NCI-H748 treated with DMSO at 0.1 percent for 48 hours (cell line): ENCODE measurements at places on chromosomes 1 and 21.
A peak's percentile ranks its signal among the peaks of the same experiment; 100 is the strongest.

DNA sequence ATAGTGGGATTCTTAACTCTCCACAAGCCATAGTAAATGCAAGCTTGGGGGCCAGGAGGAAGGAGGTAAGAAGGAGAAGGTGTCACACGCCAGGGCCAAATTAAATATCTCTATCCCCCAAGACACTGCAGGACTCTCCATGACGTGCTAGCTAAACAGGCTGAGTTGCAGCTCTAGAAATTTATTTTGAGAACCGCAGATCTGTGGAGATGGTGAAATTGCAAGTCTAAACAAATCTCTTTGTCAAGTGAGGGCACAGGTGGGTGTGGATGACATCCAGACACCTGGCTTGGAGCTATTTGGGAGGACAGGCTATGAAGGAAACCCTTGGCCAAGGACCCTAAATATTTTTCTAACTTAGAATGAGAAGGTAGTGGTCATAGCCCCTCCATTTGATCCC, 39.5 kb upstream of the USP1 start:
- no peak for DNase-seq

- DNase-seq = no peak
These were observed 101.8 kb downstream of the PRDM16 start for GRCh38 chr1:3170561-3171453.

DNA sequence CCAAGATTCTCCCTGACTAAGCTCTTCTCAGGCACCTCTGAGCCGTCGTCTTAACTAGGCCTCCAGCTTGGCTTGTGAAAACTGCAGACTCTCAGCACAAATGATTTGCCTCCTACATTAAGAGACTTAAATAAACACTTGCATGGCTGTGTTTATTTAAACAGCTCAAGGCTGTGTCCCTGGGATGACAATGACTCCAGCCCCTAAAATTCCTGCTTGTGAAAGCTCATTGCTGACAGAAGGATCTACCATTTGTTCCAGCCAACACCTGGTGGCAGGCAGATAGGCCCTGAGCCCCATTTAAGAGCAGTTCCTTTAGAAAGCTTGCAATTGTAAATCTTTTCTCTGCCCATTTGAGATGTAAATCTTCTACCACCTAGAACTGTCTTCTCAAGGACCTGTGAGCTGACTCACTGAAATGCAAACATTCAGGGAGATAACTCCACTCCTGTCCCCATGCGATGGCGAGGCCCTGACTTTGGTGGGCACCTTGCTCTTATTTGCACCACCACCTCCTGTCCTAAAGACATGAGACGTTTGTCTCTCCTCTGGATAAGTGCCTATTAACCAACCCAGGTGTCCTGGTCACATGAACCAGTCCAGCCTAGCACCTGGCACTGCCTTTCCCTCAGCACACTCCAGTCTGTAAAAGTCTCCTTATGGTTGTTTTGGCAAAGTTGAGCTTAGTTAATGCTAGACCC, 15.1 kb upstream of the PCP4 start:
- peak; percentile 12 for DNase-seq

GRCh38 chr1:43764581-43764980, 57.2 kb downstream of the ST3GAL3 start:
- no peak for DNase-seq

DNA sequence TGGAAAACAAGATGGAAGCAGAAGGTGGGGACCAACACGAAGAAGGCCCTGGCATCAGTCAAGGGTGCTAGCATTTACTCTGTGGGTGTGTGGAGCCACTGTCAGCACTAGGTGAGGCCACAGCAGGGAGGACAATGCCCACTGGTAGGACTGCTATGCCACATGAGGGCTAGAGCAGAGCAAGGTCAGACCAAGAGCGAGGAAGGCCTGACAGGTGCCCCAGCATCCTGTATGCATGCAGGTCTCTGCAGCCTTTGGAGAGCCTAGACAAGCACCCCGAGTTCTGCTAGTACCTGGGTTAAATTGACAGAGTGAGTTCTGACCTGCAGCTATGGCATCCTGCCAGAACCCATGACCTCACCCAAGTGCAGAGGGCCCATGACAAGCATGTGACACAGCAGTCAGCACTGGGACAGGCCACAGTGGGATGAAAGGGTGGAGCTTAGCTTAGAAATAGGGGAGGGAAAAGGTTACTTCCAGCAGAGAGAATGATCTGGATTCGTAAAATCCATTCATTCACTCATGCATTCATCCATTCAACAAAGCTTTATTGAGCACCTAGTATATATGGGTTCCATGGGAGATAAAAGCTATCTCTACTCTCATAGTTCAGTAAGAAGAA, 9.0 kb upstream of the CSF1 start:
- DNase-seq = no peak

GRCh38 chr1:89271341-89272015, 1.2 kb downstream of the GBP5 start:
- DNase-seq = no peak

DNA sequence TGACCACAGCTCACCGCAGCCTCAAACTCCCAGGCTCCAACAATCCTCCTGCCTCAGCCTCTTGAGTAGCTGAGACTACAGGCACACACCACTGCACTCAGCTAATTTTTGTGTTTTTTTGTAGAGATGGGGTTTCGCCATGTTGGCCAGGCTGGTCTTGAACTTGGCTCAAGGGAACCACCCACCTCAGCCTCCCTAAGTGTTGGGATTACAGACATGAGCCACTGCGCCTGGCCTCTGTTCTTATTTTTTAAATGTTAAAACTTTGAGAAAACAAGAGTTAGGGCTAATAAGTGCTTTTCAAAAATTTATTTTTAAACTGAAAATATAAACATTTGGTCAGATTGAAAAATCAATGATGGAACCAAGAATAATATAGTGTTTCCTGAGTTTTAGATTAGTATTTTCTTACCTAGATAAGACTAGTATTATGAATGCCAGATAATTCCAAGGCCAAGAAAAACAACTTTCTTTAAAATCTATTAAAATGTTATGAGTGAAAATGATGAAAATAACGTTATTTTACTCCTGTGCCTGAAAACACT, 66.2 kb upstream of the S1PR1 start:
- no peak for DNase-seq

DNA sequence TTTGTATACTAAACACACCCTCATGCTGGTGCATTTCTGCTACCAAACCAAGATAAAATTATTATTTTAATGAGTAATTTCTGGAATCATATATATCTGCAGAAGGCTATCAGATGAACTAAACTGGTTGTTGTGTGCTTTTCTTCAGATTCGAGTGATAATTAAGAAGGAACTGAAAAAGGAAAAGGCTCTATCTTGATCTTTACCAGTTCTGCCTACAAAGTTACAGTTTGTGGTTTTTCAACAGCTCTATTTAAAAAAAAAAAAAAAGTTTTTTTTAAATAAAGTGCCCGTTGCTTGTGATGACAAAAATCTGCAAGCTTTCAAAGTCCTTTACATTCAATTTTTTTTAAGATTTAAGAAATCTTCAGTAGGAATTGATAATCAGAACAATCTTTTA, 13.6 kb downstream of the DENND1B start:
- no peak for DNase-seq

GRCh38 chr1:238647877-238648276, 738.5 kb upstream of the CHRM3 start:
- DNase-seq = no peak

DNA sequence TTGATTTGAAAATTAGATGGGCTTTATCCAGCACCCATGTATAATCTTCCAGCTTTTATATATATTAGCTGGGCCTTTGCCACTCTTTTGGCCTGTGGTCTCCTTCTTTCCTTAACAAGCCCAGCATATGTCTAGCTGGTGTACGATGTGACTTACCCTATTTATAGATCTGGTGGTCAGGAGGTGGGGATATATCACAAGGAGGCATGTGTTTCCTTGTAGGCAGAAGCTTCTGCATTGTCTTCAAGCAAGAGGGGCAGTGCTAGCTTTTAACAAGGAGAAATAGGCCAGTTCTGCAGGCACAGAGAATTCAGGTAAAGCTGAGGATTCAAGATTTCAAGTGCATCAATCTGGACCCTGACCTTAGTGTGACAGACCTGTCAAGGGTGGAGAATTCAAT, 38.0 kb upstream of the DNASE2B start:
- no peak for DNase-seq

GRCh38 chr1:247089616-247090375, 11.2 kb upstream of the ZNF670 start:
- no peak for DNase-seq

DNA sequence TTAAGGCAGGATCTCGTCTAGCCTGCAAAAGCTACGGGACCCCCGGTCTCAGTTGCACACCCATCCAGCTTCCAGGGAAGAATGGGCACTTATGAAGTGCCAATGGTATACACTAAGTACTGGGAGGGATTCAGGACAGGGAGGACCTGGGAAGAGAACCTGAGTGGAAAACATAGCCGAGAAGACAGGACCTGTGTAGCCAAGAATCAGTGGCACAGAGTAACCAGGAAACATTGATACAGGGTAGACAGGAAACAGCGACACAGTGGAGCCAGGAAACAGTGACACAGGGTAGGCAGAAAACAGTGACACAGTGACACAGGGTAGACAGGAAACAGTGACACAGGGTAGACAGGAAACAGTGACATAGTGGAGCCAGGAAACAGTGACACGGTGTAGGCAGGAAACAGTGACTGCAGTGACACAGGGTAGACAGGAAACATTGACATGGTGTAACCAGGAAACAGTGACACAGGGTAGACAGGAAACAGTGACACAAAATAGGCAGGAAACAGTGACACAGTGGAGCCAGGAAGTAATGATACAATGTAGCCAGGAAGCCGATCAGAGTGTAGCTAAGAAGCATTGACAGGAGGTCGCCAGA, 138.0 kb upstream of the ARHGEF16 start:
- DNase-seq = no peak

DNA sequence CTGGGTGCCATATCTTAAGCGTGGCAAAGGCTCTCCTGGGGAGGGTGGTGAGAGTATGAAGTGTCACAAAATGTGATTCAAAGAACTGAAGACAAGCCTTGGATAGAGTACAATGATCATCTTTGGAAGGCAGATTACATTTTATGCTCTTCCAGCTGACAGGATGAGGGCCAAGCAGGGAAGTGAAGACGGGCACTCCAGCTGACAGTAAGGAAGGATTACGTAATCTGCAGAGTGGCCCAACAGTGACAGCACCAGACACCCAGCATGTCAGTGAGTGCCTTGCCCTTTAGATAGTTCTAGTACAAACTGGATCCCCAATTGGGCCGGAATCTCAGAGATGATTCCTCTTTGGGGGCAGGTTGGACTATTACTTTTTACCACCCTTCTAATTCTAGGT, 52.7 kb downstream of the UBE2T start:
- DNase-seq = no peak

DNA sequence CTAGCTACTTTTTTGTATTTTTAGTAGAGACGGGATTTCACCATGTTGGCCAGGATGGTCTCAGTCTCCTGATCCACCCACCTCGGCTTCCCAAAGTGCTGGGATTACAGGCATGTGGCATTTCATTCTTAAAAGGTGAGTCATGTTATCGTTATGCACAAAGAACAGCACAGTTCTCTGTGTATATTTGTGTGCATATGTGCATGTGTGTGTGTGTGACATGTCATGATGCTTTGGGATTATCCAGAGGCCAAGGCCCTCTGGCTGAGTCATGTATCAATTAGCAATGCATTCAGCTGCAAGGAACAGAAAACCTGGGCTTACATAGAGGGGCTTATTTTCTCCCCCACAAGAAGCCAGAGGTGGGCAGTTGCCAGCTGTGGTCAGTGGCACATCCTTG, 301.7 kb upstream of the KAZN start:
- DNase-seq = no peak

GRCh38 chr1:151720974-151721787, at the start of gene RIIAD1:
Gene RIIAD1 (plus strand): TSS chr1:151721522. CDS start chr1:151721537, 15 bp downstream.
- DNase-seq = no peak

- DNase-seq = no peak
These were observed 12.5 kb upstream of the GPR153 start for GRCh38 chr1:6273380-6273891.

DNA sequence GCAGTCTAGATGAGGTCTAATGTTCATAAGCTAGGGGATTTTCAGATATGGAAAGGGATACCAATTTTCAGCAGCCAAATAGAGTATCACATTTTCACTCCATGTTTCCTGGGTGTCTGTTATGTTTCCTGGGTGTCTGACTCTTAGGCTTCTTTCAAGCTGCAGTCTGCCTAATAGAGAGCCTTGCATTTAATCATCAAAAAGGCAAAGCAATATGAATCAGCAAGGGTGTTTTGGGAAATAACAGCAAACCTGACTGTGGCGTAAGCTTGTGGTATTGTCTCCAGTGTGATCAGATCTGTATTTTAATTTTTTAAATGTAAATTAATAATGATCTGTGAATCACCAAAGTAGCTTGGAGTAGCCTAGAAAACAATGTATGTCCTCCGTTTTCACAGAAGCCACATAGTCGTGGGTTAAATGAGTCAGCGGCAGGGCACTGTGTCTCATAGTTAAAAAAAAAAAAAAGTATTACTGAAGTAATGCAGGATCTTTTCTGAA, 10.4 kb downstream of the LGALS8 start:
- DNase-seq = no peak

- no peak for DNase-seq
These were observed 88.9 kb upstream of the NGF start for GRCh38 chr1:115426956-115427355.

DNA sequence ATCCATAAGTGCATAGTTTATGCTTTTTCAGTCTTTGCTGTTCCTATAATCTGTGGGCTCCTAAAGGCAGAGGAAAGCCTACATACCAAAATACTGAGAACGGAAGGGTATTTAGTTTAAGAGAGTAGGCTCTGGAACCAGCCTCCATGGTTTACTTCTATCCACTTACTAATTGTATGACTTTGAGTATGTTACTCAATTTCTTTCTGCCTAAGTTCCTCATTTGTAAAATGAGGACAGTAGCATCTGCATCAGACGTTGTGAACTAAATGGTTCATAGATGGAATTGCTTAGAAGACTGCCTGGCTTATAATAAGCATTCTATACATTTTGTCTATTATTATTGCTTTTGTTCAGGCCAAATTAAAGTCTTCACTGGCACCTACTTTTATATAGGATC, 111.0 kb downstream of the NTNG1 start:
- DNase-seq = no peak

- no peak for DNase-seq
These were observed 39.9 kb downstream of the EPHA2 start for GRCh38 chr1:16116002-16116401.

- DNase-seq = peak; percentile 10
These were observed 1.4 kb upstream of the DENND2C start for GRCh38 chr1:114671011-114671938.

DNA sequence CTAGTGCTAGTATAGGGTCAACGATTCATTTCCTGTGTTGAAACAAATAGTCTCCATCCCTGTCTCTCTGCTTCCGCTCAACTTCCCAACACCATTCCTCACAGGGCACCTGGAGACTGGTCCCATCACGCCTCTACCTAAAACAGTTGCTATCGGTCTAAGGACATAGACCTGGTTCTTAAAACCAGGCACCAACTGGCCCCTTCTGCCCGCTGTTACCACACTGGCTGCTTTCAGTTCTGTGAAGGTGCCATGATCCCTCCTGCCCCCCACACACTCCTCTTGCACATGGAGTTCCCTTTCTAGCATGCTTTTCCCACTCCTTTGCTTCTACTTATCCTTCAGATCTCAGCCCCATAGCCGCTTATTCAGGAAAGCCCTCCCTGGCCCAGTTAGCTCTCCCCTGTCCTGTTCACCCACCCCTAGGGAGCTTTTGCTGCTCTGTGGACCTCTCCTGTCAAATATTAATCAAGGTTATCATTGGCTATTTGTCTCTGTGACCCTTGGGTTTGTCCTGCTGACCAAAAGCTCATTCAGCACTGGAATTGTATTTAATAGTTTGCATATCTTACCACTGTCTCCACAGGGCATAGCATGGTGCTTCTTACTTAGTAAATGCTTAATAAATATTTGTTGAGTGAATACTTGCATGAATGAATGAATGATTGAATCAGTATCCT, 11.9 kb upstream of the KPRP start:
- DNase-seq = no peak
